ENCODE measurements at places on chromosomes 11 and 22.

DNA sequence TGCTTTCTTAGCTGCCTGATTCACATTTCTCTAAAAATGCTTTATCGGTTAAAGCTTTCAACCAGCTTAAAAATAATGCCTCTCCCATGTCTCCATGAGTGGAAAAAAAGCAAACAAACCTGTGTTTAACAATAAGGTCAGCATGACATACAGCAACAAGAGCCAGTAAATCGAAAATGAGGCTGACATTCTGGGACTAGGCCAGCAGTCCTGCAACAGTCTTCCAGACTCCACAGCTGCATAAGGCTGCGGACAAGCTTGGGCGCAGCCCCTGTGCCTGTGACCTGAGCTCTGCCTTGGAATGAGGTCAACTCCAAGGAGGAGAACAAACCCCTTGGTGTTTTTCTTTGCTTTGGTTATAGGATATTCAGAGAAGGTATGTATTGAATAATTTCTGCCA lies 95.5 kb downstream of the PGR start:
- DNase-seq = no peak

GRCh38 chr22:43726322-43726721 lies 85.8 kb downstream of the EFCAB6 start:
- DNase-seq = no peak

DNA sequence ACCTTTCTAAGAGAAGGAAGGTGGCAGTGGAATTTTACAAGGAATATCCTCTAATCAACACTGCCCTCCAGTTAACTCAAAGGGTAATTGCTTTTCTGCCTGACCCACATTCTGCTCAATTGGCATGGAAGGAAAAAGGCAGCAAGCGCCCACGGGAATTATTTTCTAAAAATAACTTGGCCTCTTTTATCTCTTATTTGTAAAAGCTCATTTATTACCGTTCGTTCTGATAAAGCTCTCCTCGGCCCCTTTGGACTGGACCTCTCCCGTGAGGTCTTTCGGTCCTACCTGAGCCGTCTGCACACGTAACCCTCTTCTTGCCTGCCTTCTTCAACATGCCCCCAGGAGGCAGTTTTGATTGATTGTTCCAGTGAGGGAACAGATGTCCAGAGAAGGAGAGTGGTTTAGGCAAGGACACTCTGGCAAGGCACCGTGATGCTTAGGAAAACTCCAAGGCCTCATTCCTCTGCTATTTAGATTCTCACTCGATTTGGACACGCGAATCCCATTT lies 53.2 kb upstream of the CRTAM start:
- DNase-seq = no peak

- DNase-seq = peak; percentile 41
These were observed 904.5 kb downstream of the DLG2 start for GRCh38 chr11:84722583-84723108.

DNA sequence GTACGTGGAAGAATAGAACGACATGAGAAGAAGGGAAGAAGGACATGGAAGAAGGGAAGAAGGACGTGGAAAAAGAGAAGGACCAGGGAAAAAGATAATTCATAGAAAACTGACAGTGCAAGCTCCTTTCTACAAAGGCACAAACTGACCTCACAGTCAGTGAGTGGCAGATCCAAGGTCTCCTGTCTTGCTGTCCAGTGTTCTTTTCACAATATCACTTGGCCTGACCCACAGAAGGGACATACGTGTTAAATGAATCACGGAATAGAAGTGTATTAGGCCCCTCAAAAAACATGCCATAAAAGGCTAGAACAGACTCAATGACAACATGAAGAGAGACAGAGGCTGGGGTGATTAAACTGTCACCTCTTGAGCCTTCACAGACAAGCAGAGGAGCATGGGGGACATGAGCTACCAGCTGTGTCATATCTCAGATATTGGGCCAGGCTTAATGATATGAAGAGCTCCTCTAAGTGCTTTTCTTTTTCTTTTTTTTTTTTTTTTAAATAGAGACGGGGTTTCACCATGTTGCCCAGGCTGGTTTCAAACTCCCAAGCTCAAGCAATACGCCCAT lies 4.6 kb downstream of the ASCC2 start:
- DNase-seq = no peak

All from HAP-1 (cell line).